ENCODE measurements at places on chromosomes 1 and 21.

GRCh38 chr1:64984737-64985136, 18.4 kb upstream of the JAK1 start:
- no peak for DNase-seq

- DNase-seq, result peak; percentile 14
These were observed 103.7 kb upstream of the NFIA start for GRCh38 chr1:60978421-60979357.

DNA sequence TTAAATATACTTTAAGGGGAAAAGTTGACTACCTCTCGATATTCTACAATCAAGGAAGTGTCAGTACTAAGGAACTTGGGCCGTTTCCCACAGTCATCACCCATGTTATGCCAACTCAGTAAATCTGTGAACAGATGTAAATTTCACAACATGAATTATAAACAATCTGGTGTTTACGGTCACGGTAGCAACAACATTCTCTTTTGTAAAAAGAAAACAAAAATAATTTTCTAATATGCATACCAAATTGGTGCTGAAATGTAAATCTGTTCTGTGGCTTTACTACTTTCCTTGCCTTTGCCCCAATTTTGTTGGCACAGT, 1.2 kb downstream of the SH3GLB1 start:
- DNase-seq, result no peak

DNA sequence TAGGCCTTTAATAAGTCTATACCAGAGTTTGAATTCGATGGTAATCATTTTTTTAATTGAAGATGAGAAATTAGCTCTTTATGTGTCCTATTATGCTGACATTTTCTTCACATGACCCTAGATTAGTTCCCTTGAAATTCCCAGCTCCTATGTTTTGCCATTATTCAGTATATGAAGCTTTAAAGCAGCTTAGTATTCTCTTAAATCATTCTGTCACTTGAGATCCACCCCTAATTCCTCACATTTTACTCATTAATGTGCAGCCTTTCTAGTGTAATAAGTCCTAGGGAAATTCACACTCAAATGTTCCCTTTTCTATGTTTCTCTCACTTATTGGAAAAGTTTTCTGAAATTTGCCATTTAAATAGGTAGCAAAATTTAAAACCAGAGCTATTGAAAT, 704.5 kb upstream of the B3GALT2 start:
- DNase-seq, result no peak

DNA sequence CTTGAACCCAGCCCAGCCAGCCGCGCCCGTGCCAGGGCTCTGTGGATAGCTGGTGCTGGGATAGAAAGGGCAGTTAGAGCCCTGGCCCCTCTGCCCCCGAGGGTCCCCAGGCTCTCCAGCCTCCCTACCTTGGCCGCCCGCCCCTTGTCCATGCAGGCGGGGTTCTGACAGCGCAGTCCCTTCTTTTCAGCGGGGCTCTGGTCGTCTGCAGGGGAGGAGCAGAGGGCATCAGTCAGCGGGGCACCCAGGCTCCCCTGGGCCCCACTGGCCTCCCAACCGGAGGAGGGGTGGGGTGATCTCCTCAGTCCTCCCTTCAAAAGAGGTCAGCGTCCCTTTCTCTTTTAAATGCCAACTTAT, 4.9 kb upstream of the PLEKHG5 start:
- DNase-seq, result no peak

GRCh38 chr1:30089024-30089430, 634.4 kb downstream of the MATN1 start:
- peak; percentile 66 for DNase-seq

DNA sequence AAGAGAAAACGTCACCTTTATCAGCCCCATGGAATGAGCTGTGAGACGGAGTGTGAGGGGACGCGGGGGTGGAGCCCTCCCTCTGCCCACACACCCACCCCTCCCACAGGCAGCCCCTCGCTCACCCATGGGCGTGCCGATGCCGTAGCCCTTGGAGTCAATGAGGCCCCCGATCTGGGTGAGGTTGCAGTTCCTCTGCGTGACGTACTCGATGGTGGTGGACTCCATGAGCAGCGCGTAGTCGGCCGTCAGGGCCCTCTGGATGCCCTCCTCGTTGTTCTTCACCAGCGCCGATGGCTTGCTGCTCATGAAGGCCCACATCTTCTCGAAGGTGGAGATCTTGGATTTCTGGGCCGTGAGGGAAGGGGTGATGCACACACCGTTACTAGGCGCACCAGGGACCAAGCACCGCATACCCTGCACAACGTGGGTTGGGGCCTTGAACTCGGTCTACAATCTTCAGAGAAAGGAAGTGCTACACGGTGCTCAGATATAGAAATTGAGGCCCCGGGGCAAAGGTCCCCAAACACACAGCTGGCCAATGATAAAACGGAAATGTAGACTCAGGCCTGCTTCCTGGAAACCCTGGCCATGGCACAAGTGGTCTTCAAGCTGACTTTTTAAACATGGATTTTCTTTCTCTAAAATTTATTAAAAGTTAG, 228.2 kb downstream of the GRIK3 start:
- no peak for DNase-seq

- DNase-seq, result no peak
These were observed 28.2 kb upstream of the ATP1B1 start for GRCh38 chr1:169078163-169078883.

DNA sequence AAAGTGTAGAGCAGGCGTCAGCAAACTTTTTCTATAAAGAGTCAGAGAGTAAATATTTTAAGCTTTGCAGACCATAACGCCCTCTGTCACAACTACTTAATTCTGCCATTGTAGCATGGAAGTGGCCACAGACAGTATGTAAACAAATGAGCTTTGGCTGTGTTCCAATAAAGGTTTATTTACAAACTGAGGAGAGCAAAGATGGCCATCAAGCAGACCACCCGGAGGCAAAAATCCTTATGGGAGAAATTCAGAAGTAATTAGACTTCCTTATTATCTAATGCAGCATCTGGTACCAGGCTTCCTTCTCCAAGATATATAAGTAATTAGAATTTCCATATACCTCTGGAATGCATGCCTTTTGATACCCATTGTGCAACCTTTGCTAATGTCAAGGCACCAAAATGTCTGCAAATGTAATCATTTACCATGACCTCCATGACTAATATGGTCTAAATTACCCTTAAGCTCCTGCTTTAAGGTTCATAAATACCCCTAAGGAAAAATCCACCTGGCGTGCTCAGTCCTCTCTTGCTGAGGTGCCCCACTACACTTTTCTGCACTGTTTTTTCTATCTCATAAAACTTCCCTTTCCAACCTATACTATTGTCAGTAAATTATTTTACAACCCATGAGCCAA, 377.8 kb downstream of the MATN1 start:
- no peak for DNase-seq

DNA sequence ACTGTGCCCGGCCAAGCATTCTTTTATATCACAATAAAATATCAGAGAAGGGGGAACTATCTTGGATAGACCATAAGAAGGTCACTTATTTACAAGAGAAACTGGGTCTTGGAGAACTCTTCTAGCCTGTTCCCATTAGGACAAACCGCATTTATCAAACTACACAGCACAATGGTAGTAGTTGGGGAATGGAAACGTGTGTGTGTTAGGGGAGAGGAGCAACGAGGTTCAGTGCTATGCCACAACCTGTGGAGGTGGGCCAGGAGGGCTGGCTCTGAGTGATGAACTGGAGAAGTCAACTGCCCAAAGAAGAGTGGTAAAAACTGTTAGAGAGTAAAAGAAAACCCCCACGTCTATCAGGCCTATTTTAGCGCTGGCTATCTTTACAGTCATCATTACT, 1.6 kb downstream of the DONSON start:
- no peak for DNase-seq

DNA sequence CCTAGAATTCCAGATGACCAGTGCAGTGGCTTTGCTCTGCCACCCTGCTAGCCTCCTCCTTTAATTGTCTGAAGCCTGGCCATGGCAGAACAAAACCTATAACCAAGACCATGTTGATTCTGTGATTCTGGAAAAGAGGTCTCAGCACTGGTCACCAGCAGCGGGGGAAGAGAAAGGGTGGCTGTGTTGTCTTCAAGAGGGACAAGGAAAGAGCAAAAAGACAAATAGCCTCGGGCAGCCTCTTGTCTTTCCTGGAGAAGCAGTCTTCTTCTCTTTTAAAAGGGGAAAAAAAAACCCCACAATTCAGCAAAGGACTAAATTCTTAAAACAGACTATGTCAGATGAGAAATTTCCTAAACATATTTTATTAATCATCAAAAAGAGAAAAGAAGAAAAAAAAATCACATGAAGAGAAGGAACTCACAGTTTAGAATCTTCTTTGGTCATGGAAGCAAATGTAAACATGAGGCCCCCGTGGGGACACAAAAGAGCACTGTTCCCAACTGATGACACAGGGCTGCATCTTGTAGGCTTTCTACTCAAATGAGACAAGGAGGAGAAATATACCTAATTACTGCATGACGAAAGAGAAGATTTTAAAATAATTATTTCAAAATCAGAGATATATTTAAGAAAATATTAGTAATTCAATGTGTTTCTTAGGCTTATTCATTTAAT, 36.3 kb upstream of the RAP1GAP start:
- DNase-seq, result no peak

- no peak for DNase-seq
These were observed 41.7 kb downstream of the EIF2D start for GRCh38 chr1:206570529-206570928.

GRCh38 chr1:150560576-150561253, 11.5 kb downstream of the ADAMTSL4 start:
- DNase-seq, result peak; percentile 89

DNA sequence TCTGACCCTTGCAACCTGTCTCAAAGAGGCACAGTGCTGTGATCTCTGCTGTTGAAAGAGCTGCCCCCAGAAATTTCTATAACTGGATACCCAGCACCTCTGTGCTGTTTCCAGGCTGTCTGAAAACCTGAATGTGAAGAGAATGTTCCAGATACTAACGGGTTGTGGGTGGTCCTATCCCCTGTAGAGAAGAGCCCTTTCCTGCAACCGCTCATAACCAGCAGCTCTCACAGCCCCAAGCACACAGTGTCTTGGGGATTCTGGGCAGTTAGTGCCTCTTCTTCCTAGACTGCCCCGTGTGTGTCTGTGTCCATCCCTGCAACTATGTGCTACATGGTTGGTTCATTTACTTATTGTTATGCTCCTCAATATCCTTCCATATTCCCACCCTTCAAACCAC, 104.5 kb downstream of the SUSD4 start:
- no peak for DNase-seq

DNA sequence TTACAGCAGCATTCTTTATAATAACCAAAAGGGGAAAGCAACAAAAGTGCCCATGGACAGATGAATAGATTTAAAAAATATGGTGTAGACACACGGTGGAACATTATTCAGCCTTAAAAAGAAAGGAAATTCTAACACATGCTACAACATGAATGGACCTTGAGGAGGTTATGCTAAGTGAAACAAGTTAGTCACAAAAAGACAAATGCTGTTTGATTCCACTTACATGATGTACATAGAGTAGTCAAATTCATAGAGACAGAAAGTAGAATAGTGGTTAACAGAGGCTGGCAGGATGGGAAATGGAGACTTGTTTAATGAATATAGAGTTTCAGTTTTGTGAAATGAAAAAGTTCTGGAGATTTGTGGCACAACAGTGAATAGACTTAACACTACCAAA, 151.4 kb downstream of the CYYR1 start:
- DNase-seq, result no peak

DNA sequence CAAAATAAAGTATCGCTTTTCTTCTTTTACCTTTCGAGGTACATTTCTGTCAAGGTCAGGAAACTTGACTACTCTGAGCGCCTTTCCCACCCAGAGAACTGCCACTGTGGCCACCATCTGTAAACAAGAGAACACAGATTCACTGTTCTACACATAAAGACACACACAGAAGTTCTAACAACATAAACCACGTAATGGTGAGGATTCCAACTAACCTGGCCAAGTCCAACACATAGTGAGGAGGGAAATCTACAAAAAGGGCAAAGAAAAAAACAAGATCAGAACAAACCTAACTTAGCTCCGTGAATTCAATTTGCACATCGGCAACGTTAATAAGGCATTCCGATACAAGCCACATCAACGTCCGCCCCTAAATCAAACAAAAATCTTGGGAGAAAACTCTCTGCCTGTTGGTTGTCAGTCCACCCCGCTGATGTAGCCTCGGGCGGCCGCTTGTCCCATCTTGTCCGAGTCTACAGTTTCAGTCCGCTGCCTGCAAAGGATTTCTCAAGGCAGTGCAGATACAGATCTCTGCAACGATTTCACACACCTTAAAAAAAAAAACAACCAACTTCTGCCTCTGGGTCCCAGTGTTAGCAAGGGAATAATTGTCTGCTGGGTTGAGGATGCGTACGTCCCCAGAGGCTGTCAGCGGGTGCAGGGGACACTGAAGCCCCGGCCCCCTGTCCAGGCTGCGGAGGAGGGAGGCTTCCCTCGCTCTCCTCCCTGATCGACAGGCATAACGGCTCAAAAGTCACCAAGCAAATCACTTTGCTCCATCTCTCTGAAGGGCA, 1.0 kb downstream of the SLC35D1 start:
- peak; percentile 20 for DNase-seq

GRCh38 chr1:216627252-216627651, 96.0 kb downstream of the ESRRG start:
- DNase-seq, result no peak

GRCh38 chr1:33706634-33707255, 157.1 kb upstream of the HMGB4 start:
- DNase-seq, result no peak

DNA sequence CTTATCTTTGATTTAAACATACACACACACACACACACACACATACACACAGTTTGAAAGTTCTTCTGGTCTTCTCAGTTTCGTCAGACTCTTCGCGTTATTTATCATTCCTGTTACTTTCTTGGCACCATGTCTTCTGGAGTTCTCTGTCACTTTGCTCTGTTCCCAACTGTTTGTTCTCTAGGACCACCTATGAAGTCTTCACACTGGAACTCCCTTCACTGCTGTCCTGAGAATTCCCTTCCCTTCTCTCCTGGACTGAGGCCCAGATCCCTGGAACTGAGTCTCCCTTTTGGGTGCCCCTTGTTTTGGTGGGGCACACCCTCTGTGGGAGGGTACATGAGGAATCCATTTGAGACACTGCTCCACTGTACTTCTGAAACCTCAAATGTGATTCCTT, 30.5 kb downstream of the ALG14 start:
- no peak for DNase-seq

DNA sequence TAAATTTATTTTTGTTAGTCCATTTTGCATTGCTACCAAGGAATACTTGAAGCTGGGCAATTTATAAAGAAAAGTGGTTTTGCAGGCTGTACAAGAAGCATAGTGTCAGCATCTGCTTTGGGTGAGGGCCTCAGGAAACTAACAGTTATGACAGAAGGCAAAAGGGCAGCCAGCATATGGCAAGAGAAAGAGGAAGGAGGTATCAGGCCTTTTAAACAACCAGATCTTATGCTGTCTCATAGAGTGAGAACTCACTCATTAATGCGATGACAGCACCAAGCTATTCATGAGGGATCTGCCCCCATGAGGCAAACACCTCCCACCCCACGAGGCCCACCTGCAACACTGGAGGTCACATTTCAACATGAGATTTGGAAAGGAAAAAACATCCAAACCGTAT, 898.4 kb downstream of the KCNT2 start:
- DNase-seq, result no peak

GRCh38 chr21:32816261-32816660, 44.7 kb upstream of the PAXBP1 start:
- no peak for DNase-seq

Data from NCI-H510A (cell line).